CD4-positive, alpha-beta T cell treated with Interleukin-6 at 100 ng/mL for 8 hours (primary cell): ENCODE measurements at places on chromosomes 4 and X.
A peak's percentile ranks its signal among the peaks of the same experiment; 100 is the strongest.

DNA sequence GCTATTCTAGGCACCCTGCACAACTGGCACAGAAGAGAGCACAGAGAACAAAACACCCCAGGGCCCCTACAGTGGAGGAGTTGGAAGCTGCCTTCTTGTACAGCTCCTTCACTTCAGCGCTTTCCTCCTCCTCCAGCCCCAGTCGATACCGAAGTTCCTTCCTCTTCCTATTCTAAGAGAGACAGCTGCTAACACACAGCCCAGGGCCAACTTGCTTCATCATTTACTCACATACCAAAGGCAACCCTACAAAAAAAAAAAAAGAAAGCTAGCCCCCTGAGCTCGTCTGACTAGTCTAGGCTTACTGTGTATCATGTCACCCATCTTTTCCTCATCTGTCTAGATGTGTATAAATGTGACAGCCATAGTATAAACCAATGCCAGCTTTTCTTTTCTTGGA lies 64.5 kb downstream of the MID1 start:
- DNase-seq = no peak

DNA sequence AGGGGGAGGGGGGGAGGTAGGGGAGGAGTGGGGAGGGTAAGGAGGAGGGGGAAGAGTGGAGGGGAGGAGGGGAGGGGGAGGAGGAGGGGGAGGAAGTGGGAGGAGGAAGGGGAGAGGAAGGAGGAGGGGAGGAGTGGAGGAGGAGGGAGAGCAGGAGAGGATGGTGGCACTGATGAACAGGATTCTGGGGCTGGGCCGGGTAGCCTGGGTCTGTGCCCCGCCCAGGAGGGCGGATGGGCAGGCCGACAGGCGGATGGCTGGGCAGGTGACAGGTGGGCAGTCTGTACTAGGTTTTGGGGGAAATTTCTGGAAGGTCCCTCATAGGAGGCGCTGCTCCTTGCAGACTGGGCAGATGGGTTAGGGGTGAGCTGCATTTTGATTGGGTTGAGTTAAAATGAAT lies 66.0 kb upstream of the ADRA2C start:
- no peak for DNase-seq

DNA sequence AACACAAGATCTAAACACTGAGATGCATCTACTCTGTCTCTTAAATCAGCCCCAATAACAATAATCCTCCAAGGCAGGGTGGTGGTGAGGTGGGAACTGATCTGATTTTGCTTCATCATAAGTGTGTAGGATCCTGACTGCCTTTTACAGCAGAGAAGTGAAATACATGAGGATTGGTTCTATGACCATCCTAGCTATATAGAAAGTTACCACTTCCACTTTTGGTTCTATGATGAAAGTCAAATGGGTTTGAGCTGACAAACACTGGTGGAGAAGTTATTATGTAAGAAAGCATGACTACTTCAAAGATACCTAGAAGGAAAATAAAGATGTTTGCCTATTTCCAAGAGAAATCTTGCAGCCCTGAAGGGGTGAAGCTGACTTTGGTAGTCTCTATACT lies 181.6 kb downstream of the NKX6-1 start:
- no peak for DNase-seq

DNA sequence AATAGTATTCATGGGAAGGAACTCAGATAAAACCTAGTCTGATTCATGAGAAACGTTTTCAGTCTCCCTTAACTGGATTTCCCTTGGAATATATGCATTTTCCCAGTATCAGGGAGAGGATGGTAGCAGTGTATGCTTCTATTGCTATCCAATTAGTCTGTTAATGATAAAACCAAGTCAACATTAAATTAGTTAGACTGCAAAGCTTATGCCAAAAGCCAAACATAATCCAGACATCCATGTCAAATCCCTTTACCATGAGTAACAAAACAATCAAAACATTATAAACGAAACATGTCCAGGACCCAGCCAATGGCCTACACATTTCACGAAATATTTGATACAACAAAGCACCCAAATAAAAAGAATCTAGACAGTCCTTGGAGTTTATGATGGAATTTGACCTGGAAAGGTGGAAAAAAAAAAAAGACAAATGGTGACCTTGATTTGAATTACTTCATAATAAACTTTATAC lies 34.5 kb upstream of the VEGFD start:
- no peak for DNase-seq

- no peak for DNase-seq
Observed at GRCh38 chrX:7943600-7944245, 16.5 kb upstream of the PNPLA4 start.

- no peak for DNase-seq
Observed at GRCh38 chr4:120769227-120769626, 153.3 kb downstream of the PRDM5 start.

- no peak for DNase-seq
Observed at GRCh38 chr4:93743022-93743421, 85.5 kb upstream of the ATOH1 start.

GRCh38 chr4:72319601-72320021 lies 249.4 kb downstream of the ADAMTS3 start:
- no peak for DNase-seq

DNA sequence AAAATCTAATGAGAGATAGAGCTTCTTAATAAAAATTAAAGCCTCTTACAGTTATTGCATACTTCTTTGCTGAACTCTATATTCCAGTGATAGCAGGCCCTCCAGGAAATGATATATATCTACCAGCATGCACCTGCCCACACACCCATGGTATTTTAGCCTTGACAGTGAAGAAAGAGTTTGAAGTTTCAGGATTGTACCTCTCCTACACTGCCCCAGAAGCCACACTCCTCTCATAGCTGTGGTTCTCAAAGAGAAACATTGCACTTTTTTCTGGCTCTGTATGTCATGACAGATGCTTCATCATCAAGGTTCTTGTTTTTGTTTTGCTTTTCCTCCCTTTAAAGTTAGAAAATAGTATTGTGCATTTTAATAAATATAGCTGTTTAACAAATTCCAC lies 34.0 kb downstream of the INPP4B start:
- no peak for DNase-seq

DNA sequence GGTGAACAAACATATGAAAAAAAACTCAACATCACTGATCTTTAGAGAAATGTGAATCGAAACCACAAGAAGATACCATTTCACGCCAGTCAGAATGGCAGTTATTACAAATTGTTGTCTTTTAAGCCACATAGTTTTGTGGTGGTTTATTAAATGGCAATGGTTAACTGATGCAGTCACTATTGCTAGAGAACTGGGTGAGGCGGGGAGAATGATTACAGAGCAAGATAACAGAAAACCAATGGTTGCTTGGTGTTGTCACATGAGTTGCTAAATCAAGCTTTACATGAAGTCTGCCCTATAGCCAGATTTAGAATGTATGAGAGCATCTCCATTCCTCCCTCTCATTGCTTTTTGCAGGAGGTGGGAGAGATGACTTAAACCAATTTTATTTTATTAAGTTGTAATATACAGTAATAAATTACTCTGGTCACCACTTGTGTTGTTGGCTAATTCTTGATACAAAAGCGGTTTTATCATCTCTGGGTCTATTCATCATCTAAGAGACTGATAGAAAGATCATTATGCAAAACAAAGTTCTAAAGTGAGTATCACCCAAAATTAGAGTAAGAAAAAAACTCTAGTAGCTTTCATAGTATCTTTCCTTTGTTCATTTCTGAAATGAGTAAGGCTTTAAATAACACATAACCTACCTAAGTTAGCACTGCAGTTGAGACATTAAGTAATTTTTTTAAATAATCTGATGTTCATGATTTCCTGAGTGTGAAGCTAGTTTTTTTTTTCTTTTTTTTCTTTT lies 859.5 kb downstream of the STIM2 start:
- DNase-seq = no peak

GRCh38 chr4:108060164-108060563 lies 70.5 kb downstream of the HADH start:
- no peak for DNase-seq

DNA sequence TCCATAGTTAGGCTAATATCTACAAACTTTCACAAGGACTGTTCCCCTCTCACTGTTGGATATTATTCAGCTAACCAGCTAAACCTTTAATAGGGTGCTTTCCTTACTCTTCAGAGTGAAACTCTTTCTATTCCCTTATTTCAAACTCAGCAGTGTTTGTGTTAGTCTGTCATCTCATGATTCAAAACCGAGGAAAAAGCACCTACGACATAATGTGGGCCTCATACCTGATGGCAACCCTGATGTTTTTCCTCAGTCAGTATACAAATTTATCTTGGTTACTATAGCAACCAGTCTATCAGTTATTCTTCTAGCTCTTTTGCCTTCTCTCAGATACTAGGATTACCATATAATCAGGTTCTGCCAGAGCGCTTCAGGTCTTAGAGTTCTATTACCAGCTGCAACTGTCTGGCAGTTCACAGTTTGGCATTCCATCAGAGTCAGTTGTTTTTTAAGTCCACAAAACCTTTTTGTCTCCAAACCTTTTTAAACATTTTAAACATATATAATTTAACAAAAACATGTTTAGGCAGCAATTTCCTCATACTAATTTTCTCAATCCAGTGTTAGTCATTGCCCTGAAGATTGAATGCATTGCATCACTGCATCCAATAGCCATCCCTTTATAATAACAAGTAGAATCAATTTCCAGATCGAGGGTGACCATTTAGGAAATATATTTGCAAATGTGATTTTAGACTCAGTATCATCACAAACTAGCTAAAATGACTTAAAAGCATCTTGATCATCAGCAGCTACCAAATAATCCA lies 7.4 kb downstream of the WDR44 start:
- no peak for DNase-seq

GRCh38 chr4:169210504-169211118 lies 60.1 kb downstream of the SH3RF1 start:
- DNase-seq = no peak

DNA sequence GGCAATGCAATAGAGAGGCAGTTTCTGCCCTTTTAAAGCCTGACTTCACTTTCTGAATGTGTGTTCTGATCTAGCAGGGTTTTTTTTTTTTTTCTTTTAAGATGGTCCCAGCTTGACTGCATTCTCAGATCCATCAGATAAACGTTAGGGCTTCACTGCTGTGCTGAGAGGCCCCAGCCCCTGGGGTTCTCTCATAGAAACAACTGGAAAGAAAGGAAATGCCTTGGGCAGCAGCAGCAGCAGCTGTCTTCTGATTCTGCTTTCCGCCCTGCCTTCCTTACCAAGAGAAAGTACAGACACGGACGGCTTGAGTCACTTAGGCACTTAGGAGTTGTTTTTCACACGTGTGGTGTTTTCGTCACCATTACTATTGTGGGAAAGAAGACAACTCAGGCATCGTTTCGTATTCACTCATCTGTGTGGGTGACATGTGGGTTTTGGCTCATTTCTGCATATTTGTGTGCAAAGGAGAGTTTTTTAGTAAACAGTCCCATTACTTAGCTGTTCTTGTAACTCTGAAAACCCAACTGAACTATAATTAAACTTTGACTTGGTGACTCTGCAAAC lies 172.0 kb downstream of the PTTG2 start:
- peak; percentile 75 for DNase-seq

DNA sequence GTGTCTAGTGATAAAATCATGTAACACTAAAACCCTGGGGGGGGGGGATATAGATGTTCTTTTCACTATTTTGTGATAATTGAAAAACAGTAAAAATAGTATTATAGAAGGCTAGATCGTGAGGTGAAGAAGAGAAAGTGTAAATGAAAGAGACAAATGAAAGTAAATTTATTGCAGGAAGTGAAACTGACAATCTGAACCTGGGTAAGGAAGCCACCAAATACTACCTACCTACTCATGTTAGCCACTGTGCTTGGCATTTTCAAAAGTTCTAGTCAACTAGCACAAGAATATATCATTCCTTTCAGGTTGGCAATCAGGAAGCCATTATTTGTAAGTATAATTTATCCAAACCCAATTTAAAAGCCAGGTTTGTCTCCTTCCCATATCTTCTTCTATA lies 1366.1 kb downstream of the FAM133A start:
- DNase-seq = no peak

DNA sequence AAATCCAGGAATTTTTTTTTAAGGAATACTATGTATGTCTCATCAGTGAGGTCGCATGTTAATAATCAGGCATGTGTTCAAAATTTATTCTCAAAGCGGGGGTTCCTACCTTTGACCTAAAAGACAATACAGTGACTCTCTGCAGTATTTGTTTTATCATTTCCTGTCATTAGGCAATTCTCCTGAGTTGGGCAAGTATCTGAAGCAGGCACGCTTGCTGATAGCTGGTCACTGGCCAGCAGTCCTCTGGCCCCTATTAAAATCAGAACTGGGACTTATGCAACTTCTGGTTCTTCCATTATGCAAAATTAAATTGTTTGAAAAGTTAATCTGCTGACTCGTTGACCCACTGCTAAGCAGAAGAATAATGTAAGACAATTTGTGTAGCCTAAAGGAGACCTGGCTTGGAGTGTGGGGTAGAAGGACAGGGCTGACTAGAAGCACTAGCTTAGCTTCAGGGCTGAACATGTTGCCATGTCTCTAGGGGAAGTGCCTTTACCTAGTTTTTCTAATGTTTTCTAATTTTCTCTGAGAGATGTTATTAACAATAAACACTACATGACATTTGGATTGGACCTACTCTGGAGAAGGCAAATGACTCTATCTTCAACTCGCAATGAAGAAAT lies 36.0 kb upstream of the GABRA2 start:
- no peak for DNase-seq

DNA sequence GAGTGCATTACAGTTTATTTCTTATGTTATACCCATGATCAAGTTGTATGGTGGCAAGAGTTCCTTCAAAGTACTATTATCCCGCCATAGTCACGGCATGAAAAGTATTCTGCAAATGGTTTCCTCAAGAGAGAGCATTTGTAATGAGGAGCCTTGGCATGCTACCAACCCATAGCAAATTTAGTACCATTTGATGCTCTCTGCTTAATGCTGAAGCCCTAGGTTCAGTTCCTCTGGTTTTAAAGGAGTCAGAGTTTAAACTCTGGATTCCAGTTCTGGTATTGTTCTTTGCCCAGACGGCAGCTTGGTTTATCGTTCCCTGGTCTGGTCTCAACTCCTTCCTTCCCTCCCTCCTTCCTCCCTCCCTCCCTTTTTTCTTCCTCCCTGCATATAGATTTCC lies 371.3 kb downstream of the BMPR1B start:
- DNase-seq = no peak

DNA sequence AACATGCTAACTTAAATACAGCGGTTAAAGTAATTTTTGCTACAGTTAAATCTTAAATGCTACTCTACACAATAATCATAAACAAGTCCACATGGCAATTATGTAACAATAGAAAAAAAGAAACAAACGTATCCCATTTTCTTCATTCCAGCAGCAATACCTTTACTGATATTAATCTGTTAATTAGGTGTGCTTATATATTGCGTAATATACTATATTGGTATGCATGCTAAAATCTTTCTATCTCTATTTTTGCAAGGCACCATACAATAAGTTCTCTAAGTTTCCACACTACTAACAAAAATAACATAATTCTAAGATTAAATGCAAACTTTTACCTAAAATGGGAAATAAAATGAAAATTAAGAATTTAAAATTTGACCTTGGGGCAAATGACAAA lies 500.6 kb downstream of the SPOCK3 start:
- no peak for DNase-seq
